ENCODE measurements at places on chromosomes 11 and 22.

DNA sequence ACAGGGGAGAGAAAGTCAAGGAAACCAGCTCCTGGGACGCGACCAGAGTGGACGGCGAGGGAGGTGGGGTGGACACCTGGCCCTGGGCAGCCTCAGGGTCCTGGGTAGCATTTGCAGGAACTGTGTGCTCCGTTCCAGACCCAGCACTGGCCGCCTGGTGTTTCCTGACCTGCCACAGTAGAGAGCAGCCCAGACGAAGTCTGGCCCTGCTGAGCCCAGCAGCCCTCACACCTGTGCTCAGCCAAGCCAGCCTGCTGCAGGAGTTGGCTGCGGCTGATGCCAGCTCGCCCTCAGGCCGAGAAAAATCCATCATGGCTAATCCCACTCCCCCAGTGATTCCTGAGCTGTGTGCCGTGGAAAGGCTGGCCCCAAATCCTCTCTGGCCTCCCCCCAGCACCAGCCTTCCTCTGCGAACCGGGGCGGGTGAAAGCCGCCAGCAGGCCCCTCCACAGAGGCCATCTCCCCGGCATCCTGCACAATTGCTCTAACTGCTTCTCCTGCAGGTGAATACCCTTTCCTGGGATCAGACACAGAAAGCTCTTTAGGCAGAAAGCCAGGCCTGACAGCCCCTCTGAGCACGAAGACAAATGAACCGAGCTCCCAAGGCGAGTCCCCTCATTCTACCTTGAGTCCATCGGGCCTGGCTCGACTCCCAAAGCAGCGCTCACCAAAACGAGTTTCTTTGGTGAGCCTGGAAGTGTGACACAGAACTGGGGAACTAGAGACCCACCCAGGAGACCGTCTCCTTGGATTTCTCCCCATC is 88.6 kb downstream of the RTL6 start:
- DNase-seq: no peak

DNA sequence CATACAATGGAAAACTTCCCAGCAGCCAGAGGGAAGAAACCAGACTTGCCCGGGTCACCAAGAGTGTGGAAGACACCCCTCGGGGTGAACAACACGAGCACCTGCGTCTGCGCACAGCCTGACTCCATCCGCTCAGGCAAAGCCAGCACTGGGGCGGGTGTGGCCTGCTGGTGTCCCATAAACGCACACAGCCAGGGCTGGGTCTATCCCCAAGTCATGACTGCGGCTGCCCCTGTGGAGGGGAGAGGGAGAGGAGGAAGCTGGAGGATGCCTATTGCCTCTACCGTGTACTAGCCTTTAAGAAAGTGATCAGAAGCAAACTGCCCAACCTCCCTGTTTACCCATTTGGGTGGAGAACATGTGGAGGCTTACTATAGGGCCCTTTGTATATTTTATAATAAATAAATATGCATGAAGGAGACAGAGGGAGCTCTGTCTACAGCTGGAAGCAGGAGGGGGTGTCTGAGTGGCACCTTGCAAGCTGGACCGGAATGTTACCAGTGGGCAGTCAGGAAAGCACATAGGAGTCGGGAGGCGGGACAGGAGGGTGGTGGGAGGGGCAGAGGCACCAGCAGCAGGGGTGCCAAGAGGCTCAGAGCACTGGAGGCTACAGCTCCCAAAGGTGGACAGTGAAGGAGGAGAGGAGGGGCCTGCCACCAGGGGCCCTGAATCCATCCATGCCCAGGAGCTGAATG is 79.6 kb downstream of the PHF21B start:
- DNase-seq: no peak

DNA sequence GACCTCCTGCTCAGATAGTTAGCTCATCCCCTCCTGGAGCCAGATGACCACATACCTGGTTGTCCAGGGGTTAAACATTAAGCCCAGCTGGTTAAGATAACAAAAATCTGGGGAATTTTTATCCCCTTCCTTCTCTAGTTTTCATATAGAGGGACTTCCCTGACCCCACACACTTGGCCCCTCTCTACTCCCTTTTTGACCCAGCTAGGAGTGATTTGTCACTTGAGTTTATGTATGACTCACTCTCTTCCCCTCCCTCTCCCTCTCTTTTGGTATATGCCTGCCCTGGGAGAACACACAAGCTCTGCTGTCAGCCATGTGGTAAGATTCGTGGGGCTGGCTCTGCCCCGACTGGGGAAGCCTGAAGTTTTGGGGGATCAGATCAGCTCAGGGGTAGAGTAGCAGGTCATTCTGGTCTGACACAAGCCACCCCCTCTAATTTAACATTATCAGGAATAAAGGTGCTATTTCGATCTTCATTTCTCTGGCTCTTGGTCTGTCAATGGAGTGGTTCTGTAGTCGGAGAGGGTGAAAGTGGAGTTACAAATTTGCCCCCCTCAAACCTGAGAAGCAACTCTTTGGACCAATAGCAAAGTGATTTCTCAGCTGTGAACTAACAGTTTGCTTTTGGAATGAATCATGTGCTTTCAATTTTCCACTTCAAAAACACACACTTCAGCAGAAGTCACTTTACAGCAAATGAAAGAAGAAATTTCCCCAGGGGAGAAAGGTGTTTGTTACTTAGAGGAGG is 415.3 kb upstream of the CADM1 start:
- DNase-seq: no peak

DNA sequence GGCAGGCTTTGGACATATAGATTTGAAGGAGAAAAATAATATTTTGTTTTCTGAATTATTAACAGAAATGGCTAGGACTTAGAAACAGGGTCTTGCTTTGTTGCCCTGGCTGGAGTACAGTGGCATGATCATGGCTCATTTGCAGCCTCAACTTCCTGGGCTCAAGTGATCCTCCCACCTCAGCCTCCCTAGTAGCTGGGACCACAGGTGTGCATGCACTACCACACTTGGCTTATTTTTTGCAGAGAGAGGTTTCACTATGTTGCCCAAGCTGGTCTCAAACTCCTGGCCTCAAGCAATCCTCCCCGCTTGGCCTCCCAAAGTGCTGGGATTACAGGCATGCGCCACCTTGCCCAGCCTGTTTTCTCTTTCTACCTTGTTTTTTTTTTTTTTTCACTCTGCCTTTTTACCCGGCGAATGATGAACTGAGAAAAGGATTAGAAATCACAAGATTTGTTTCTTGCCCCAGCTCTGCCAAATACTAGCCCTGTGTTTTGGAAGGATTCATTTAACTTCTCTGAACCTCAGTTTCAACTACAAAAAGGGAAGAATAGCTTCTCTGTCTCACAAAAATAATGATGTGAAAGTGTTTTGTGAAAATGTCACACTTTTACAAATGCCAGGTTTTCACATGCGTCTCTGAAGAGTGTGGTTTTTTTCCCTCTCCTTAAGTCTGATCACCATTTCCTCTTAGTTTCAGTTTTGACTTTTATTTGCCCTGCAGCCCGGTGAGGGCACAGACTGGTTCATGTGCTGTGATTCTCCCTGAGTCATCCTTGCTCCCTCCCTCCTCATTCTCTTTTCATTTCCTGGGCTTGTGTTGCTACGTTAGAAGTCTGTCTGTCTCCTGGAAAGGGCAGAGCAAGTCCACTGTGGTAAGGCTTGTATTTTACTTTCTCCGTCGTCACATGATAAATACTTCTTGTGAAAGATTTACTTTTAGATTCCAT is 67.7 kb downstream of the BCL2L13 start:
- peak; percentile 45 for DNase-seq

- no peak for DNase-seq
Measured at GRCh38 chr22:49464037-49464436, 363.6 kb downstream of the BRD1 start.

DNA sequence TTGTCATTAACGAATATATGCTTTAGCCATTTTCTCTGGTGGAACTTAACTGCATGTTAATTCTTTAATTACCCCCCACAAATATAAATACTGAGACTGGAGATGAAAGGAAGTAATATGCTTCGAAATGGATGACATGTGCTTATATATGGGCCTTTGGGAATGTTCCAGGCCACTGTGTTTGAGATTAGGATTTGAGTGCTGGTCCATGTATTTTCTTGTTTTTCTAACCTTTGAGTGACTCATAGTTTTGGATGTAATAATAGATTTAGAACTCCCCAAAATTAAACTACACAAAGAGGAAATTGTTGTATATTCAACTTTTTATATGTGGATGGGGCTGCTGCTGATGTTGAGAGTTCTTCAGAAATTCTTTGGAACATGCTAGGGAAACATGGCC is 54.2 kb downstream of the EXT2 start:
- no peak for DNase-seq

DNA sequence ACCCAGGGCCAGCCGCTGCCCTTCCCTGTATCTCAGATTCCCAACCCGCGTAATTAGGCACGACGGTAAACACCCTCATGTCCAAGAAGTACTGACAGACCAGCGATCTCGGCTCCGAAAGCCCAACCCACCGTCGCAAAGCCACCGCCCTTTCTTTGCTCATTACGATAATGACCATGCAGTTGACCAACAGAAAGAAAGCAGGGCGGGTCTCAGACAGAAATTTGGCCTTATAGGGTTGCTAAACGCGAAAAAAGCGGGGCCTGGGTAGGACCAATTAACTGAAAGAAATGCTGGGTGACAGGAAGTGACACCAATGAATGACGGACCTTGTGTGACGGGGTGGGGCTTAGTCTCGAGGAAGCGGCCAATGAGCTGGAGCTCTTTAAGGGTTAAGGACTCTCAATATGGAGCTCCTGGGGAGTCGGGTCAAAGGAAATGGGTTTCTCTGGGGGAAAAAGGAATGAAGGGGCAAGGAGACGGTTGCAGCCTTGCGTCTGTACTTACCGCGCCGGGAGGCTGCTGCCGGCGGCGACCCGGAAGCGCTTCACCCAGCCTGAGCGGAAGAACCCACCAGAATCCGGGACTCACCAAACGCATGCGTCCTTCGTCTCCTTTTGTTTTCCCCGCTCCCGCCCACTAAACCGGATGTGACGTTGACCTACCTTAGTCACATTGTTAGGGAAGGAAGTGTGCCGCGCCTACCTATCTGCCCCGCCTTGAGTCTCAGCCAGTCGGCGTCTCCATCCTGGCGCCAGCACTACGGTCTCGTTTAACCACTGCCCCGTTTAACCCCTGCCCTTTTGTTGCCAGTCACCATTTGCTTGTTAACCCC is at the start of gene ANAPC15:
TSS of gene ANAPC15 (minus strand) at position 553 of the 835 bp plus-strand sequence. CDS start 1,419 bp downstream, outside the sequence.
- DNase-seq: peak; percentile 97

- DNase-seq: no peak
Measured at GRCh38 chr22:41334951-41335635, 33.8 kb downstream of the ZC3H7B start.
